ENCODE measurements at places on chromosomes 7 and 10.

DNA sequence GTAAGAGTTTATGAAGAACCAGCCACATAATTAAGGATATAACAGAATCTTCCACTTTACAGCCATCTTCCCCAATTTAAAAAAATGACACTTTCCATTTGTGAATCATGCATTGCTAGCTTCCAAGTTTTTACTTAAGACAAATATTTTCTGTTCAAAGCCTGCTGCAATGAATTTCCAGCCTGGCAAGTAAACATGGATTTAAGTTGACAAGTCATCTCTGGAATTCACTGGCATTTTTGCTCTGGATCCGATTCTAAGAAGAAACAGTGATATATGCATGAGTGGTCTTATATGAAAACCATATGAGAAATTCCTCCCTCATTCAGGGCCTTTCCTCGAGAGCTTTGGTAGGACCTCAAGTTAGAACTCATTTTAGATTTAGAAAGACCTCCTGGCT is 116.1 kb upstream of the CDCA7L start:
- DNase-seq: no peak

DNA sequence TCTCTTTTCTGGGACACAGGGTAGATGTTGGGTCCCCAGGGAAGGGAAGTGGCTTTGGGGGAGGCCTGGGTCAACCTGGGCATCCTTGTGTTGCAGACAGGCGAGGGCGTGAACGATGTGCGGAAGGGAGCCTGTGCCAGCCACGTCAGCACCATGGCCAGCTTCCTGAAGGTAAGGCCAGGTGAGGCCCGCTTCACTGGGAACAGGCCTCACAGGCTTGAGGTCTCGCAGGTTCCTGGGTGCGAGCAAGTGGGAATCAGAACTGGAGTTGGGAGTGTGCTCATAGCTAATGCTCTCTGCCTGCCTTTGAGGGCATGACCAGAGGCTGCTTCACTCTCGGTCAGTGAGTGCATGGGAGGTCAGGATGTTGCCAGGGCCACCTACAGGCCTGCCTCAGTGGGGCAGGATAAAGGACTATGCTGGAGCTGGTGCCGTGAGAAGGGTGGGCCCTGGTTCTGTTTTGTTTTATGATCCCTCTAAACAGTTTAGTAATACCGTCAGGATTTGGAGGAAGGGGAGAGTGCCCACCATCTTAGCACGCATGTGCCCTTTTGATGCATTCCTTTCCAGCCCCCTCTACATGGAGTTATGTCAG is 8.4 kb downstream of the DBNL start:
- no peak for DNase-seq

DNA sequence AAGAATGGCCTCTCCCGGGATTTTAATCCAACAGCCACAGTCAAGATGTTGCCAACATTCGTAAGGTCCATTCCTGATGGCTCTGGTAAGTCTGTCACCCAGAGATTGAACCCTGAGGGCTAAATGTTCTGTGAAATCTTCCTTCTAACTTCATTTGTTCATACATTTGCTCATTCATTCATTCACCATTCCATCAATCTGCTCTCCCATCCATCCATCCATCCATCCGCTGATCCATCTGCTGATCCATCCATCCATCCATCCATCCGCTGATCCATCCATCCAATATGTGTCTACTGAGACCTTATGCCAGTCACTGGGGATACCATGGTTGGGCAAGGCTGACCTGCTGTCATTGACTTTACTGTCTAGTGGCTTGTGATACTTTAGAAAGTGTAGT is 65.6 kb downstream of the HK1 start:
- DNase-seq: no peak

DNA sequence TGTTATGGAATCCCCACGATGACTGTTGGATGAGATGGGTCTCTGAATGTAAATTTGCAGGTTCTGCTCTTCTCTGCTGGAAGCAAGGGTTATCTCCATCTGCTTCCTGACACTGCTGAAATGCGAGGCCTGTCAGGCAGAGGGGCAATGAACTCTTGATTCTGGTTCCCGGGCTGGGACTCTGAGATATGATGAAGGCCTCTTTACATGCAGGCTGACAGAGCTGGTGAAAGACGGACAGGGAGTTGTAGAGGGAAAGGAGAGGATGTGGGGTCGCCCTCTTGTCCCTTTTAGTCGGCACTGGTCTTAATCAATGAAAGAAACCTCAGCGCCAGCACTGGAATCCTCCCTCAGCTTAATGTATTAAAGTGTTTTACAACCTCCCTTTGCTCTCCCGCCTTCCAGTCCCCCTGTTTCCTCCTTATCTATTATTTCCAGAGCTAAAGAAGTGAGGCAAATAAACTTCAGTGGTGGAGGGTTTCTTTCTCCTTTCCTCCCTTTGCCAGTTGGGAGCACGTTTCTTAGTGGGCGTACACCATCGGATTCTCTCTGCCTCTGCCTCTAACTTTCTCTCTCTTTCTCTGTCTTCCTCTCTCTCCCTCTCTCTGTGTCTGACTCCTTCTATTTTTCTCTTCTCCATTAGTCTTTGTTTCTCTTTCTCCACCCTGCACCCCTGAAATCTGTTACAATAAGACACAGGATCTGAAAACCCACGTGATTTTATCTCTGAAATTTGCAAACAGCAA is 145.6 kb downstream of the BAMBI start:
- no peak for DNase-seq

- DNase-seq: no peak
These were observed 4.1 kb downstream of the MRPL43 start for GRCh38 chr10:100982916-100983830.

- DNase-seq: no peak
These were observed at the start of gene NPS for GRCh38 chr10:127549009-127549408. Gene NPS (plus strand): TSS chr10:127549309. CDS start chr10:127549369, 60 bp downstream.

DNA sequence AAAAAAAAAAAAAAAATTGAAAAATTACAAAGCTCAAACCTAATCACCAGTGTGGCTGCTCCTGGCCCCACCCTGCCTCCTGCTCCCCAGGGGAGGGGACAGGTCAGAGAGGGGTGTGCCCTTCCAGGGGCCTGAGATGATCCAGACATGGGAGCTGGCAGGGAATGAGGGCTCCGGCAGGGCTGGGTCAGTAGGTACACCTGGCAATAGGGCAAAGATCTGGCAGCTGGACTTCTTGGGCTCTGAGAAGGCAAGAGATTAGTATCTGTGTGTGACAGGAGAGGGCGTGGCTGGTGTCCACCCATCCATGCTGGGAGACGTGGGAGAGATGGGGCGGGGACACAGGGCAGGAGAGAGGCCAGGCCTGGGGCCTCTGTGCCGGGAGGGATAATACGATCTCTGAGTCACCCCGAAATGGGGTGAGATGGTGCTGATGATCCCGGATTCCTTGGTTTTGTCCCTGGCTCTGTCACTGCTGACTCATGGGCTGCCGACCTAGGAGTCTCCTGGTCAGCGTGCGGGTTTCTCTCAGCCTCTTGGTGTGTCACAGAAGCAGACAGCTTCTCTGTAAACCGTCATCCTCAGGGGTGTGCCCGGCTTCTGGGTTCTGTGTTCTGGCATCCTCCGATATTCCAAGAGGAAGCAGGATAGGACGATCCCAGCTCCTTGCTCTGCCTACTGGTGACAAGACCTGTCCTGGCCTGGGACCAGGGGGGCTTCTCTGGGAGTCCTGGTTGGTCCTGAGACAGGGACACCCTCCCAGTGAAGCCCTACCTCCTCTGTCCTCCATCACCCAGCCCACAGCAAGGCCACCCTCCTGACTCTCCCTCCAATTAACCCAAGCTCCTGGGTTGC is 8.2 kb upstream of the CLDN4 start:
- DNase-seq: peak; percentile 60

DNA sequence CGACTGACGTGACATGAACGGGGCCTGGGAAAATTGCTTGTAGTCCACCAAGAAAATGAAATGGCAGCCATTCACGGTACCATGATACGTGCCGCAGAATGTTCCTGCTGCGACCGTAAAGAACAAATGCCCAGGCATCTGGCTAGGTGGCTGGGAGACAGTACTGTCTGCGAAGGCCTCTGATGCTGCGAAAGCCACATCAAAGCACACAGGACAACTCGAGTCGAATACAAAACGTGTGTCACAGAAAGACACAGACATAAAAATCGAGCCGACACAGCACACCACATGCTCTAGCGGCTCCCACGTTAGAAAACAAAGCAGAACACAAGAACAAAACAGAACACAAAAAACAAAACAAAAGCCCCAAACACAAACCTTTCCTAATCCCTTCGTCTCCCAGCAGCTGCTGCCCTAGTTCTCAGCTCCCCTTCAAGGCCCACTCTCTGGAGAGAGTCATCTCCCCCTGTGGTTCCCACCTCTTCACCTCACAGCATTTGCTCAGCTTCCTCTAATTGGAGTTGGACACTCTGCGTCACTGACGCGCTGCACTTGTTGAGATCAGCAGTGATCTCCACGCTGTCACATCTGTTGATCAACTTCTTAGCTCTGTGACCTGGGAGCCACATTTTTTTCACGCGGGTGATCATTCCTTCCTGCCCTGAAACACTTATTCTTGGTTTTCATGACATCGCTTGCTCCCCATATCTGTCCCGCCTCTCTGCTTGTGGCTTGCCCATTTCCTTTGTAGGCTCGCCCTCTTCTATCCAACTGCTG is 112.2 kb downstream of the CLEC2L start:
- no peak for DNase-seq

DNA sequence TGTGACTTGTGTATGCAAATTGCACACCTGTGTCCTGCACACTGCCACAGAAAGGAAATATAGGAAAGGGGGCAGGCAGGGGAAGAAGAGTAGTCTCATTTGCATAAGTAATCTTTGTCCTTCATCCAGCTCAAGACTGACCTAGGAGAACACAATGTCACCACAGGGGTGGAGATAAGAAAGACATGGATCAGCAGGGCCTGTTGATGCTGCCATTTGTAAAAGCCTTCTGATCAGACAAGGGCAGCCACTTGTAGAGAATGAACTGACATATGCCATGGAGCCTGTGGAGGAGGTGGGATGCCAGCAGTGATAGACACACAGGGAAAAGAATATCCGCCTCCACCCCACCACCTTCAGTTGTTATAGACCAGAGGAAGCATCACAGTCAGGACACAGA is 528.9 kb downstream of the HTR7 start:
- no peak for DNase-seq

GRCh38 chr10:44650691-44651661 is 260.2 kb upstream of the TMEM72 start:
- DNase-seq: no peak
